ENCODE measurements at places on chromosomes 2 and 18. TPM values are rescaled to one million over a fixed set of nuclear protein-coding genes. Genes with fewer than 3 reads are reported as not detected.

DNA sequence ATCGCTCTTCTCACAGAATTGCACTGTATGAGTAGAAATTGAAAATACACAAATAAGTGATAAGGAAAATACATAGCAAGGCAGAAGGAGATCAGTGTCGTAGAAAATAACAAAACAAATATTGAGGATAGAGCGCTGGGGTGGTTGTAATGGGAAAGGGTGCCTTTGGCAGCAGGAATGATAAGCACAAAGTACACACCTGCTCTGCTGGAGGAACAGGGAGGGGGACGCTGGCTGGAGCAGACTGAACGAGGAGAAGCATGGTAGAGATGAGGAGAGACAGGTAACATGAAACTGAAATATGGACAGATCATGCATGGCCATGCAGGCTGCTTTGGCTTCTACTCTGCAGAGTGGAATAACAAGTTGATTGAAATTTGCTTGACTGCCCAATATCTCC, 181.2 kb upstream of the FSHR start:
- DNase-seq, result no peak

GRCh38 chr18:13612196-13612997, 114.0 kb downstream of the FAM210A start:
- DNase-seq, result peak; percentile 81

- peak; percentile 34 for DNase-seq
These were observed 680 bp upstream of the LBH start for GRCh38 chr2:30230497-30231211.

DNA sequence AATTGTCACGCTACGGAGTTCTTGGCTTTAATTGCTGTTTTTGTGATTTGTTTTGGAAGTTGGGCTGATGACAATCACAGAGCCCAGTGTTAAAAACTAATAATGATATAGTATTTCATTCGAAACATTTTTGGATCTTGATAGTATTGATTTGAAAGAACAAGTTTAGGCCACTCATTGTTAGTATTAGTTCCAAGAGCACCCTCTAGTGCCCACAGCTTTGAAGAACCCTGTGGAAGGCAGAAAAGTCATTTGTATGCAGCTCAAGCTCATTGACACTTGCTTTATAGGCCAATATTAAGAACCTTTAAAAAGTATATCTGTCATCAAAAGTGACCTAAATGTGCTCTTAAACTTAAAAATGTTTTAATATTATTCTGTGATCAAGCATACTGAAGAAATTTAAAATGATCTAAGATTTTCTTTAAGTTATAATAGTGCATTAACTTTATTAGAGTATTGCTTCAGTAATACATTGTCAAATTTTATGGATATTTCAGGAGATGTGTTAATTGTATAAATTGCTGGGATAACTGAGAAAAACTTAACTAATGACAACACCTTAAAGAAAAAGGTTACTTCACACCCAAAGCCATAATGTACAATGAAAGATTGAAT, 191.0 kb downstream of the GRB14 start:
- peak; percentile 14 for DNase-seq

GRCh38 chr2:201880993-201881611, 74.8 kb downstream of the CDK15 start:
- DNase-seq, result no peak

DNA sequence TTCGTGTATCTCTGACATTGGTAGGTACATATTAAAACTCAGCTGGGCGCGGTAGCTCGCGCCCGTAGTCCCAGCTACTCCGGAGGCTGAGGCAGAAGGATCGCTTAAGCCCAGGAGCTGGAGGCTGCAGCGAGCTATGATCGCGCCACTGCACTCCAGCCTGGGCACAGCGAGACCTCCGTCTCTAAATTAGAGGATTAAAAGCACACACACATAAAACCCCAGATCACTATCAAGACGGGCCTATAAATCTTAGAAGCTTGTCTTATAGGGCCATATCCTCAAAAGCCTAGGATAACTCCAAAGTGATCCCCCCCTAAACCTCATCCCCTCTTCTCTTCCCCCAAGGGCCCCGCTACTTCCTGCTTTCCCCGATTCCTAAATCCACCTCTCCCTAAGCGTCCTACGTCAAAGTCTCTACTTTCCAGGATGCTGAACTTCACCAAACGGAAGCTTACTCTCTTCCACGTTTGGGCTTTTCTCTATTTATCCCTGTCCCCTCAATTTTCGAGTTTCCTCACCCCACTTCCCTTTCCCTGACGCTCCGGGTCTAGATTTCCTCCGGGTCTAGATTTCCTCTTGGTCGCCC, 707 bp downstream of the KRCC1 start:
- no peak for DNase-seq

- DNase-seq, result no peak
These were observed 94.9 kb upstream of the TWSG1 start for GRCh38 chr18:9239720-9240119.

DNA sequence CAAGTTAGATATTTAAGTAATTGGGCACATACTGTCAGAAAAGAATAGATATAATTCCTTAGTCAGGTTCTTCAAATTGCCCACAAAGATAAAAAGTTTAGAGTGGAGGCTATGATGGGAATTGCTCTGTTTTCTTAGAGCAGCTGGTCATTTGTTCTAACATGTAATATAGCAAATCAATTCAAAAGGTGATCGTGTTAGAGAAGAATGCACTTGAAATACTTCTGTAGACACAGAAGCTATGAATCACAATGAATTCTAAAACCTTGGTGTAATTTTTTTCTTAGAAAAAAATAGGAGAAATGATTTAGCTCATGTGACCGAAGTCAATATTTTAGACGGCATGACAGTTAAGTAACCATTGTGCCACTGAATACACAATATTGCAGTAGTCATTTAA, 918.1 kb upstream of the LRATD1 start:
- no peak for DNase-seq

DNA sequence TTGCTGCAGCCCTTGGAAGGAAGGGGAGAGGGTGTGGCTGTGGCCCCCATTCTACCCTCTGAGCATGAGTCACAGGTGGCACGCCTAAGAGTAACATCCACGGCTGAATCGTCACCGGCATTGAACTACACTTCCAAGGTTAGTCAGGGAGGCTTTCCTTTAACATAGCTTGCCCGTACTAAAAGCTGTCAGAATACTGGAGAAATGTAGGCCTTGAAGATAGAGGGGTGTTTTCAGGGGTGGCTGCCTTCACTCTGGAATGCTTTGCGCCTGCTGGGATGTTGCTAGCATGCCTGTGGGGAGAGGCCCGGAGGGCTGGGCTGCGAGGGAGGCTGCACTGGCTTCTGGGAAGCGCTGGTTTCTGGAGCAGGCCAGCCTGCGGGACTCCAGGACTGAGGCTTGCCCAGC, 333.7 kb downstream of the AGAP1 start:
- no peak for DNase-seq

GRCh38 chr2:106542746-106543359, 55.7 kb downstream of the CD8B2 start:
- DNase-seq, result peak; percentile 81

DNA sequence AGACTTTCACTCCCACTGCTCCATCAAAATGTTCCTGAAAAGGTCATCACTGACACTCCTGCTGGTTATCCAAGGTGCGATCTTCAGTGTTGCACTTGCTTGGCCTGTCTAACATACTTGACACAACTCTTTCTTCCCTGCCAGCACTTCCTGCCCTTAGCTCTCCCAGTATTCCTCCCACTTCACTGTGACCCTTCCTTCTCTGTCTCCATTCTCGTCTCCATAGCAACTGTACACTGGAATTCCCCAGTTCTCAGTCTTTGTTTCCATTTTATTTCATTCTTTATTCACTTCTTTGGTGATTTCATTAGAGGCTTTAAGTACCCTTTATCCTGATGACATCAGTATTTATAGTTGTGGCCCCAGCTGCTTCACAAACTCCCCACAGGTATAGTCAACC, 333.0 kb downstream of the IRS1 start:
- DNase-seq, result no peak

DNA sequence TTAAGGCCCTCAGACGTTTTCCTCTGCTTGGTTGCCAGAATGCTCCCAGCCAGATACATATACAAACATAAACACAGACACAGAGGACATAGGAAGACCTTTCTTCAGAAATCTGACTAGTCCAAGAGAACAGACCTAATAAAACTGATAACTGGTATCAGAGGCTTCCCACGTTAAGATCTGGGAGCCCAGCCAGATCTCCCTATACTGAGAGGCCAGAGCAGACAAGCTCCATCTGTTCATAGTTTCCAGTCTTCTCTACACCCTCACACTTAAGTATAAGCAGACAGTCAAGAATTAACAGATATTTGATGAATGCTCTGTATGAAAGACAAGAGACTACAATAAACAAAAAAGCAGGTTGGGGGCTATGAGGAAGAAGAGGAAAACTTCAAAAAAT, 240.5 kb upstream of the CHAC2 start:
- DNase-seq, result no peak

GRCh38 chr18:8912348-8913326, 189.9 kb upstream of the NDUFV2 start:
- DNase-seq, result no peak

- DNase-seq, result peak; percentile 72
These were observed 48.5 kb downstream of the KCNIP3 start for GRCh38 chr2:95345563-95346230.

DNA sequence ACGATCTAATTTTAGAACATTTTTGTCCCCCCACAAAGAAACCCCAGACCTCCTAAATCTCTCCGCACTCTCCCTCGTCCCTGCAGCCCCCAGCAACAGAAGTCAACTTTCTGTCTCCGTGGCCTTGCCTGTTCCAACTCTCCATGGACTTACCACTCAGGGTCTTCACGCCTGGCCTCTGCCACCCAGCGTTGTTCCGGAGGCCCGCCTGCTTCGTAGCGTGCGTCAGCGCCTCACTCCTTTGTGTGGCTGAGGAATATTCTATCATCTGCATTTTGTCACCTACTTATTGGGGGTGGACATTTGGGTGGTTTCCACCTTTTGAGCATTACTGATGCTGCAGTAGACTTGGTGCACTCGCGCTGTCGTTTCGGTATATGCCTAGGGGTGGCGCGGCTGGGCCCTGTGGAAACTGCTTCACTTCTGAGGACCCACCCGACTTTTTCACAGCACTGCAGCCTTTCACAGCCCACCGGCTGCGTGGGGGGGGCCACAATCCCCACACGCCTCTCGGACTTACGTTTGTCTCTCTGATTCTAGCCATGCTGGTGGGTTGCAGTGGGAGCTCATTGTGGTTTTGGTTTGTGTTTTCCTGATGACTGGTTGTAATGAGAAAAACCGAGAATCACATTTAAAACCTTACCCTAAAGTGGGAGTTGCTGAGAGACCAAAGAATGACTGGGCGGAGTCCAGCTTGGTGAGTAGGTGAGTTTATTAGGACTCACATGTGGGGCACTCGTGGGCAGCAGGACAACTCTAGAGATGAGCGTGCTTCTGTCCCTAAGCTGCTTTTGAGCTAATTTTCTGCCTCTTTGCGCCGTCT, 1.4 kb upstream of the HSBP1L1 start:
- no peak for DNase-seq

DNA sequence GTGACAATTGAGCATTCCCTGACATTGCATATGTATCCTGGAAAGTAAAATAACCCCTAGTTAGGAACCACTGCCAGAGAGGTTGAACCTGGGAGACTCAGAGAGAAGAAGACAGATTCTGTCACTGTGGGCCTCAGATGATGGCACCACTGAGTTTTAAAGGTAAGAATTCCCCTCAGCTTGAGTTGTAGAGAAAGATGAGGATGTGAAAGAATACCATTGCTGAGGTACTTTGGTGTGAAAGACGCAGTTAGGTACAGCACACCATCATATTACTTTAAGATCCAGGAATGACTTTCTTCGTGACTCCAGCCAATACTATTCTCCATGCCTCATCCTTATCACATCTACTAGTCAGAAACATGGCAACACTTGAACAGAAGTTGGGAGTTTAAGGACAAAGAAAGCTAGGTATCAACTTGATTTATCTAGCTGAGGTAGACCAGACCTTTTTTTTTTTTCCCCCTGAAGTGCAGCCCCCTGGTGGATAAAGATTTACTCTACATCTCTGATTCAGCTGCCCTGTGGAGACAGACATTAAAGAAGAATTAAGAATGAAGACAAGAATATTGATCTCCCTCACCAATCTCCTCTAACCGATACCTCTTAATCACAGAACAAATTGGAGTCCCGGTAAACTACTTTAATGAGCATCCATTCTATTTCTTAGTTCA, 630.5 kb upstream of the FANCL start:
- DNase-seq, result no peak

DNA sequence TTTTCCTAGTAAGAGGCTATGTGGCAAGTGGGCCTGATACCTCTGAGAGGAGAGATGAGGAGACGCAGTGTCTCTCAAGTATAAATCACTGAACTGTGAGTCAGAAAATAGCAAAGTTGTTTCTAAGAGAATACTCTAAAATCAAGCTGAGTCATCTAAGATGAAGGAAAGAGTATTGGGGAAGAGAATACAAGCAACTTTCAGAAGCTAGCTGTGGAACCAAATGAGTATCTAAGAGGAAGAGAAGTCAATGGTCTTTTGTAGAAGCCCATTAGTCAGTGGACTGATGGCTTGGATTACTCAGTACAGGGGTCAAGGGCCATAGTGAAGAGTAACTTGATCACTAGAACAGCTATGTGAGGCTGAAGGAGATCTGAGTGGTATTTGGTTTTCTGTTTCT, 2.7 kb upstream of the DCC start:
- DNase-seq, result no peak

- no peak for DNase-seq
These were observed at the start of gene DOK6 for GRCh38 chr18:69400253-69400975. Gene DOK6 (plus strand): TSS chr18:69400888.

DNA sequence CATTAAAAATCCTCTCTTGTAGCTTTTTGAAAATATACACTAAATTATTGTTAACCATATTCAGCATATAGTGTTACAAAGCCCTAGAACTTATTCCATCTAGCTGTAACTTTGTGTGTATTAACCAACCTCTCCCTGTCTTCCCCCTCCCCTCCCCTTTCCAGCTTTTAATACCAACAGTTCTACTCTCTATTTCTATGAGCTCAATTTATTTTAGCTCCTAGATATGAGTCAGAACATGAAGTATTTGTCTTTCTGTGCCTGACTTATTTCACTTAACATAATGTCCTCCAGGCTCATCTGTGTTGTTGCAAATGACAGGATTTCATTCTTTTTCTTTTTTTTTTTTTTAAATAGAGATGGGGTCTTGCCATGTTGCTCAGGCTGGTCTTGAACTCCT, 45.1 kb downstream of the GPD2 start:
- DNase-seq, result no peak

DNA sequence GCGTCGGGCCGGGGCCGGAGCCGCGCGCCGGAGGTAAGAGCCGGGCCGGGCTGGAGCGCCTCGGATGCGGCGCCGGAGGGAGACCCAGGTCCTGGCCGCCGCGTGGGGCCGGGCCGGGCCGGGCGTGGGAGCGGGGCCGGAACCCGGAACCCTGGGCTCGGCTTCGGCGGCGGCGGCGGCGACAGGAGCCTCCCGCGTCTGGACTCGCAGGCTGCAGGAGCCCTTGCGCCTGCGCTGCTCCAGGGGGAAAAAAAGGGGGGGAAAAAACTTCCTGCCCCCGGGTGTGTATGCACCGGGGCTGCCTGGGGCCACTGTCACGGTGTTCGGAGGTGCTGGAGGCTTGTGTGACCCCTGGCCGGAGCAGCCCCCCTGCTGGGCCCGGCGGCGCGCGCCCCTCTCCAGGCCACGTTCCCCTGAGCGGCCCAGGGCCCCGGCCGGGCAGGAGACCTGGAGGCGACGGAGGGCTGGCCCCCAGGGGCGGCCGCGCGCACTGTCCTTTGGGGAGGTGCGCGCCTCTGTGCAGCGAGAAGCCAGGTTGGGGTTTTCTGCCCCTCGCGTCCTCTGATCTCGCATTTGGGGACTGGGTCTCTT, 864 bp downstream of the KLHL29 start:
- no peak for DNase-seq

- no peak for DNase-seq
These were observed 77.9 kb upstream of the SLC66A3 start for GRCh38 chr2:11077411-11077810.

Gene NGEF
- not detected for total RNA-seq

Gene PECR
- total RNA-seq, result 20.9 TPM

Gene SERPINB3
- total RNA-seq, result not detected

Gene SGPP2
- total RNA-seq, result 7.1 TPM

Gene LOXHD1
- not detected for total RNA-seq

Gene GREB1L
- not detected for total RNA-seq
